CD4-positive, alpha-beta T cell treated with Interleukin-2 at 100 ng/mL for 4 hours (primary cell): ENCODE measurements at places on chromosomes 6 and 20.

DNA sequence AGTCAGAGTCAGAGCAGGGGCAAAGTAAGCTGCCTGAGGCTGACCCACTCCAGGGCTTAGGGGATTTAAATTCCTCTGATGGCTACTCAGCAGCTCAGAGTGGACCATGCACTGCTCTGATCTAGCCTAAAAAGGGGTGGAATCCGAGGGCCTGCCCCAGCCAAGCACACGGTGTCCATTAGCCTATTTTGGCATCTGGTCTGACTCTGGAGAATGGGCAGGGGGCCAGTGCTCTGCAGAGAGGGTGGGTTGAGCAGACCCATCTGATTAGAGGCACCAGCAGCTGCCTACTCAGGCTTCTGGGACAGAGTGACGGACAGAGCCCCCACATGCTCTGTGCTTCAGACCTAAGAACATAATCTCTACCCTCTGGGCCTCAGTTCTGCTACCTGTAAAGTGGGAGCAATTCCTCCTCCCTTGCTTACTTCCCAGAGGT is 25.9 kb upstream of the TGM2 start:
- no peak for DNase-seq

DNA sequence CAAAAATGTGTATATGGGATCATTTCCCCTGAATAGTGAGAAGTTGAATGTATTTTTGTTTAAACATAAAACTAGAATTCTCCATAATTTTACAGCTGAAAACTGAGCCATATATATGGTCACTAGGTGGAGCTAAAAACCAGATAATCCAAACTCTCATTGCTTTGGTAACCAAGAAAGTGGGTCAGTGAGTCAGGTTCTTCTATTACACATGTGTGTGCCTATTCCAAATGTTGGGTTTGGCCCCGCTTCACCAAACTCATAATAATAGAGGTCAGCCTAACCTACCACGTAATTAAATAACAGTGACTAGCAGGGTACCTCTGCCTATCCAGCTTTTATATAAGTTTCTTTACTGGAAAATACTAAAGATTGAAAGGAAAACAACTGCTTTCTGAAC is 19.3 kb upstream of the RNGTT start:
- DNase-seq: peak; percentile 78

GRCh38 chr6:142349215-142349823 is 47.5 kb downstream of the ADGRG6 start:
- DNase-seq: no peak

DNA sequence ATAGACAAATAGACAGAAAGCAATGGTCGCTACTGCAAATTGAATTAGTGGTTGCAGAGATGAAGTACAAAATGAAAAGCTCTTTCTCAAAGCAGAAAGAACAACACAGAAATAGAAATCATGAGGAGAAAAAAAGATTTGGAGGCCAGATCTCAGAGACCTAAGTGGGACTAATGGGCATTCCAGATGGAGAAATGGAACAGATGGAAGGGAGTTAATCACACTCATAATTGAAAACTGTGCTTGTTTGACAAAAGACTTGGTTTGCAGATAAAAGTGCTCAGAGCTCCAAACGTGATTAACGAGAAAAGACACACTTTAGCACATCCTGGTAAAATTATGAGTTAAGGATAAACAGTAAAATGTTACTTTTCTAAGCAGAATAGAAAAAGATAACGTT is 58.1 kb upstream of the SNRPB2 start:
- no peak for DNase-seq

- no peak for DNase-seq
These were observed 105.6 kb downstream of the ZDHHC14 start for GRCh38 chr6:157486572-157486971.

DNA sequence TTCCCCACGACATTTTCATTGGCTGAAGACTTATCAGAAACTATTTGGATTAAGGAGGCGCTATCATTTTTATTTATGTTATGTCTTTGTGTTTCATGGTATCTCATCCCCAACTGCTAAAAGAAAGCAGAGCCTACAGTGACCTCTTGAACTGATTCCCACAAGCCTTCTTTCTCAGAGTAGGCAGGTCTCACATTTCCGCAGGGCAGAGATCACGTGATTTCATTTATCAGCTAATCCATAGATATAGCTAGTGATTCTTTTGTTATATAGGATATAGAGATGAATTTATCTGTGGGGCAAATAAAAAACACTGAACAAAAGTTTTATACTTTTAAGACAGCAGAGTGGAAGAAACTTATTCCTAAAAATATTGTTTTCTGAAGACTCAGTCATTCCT is 25.0 kb upstream of the POPDC3 start:
- DNase-seq: no peak

DNA sequence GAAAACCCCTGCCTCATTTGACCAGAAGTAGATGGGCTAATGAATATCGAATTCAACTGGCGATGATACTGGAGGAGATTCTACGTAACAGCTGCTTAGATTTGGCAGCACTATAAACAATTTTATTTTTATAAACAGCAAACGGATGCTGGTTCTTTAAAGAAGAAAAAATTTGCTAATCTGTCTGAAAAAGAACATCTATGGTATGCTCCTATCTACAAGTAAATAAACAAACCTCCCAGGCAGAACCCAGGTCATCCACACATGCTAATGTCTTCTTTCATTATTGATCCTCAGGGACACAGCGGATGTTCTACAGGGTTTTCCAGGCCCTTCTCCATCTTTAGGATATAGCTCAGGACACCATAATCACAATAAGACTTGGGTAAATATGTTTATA is 291.3 kb downstream of the ALDH8A1 start:
- DNase-seq: no peak

DNA sequence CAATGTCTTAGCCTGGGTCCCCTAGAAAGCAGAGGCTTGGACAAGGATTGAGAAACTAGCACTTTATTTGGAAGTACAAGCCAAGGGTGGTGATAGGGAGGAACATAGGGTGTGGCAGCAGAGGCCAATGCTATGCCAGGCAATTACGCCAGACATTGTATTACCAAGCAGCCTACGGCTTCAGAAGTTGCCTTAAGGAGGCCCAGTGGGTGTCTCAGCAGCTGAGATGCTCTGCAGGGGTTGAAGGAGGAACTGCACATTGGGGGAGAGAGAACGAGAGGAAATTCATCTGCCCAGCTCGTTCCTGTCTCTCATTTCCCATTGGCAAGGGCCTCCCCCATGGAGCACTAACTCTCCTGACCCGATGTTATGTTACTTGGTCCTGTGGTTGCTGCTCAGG is 859 bp downstream of the C20orf202 start:
- DNase-seq: no peak

- no peak for DNase-seq
These were observed 35.4 kb downstream of the CYP24A1 start for GRCh38 chr20:54138427-54138826.

DNA sequence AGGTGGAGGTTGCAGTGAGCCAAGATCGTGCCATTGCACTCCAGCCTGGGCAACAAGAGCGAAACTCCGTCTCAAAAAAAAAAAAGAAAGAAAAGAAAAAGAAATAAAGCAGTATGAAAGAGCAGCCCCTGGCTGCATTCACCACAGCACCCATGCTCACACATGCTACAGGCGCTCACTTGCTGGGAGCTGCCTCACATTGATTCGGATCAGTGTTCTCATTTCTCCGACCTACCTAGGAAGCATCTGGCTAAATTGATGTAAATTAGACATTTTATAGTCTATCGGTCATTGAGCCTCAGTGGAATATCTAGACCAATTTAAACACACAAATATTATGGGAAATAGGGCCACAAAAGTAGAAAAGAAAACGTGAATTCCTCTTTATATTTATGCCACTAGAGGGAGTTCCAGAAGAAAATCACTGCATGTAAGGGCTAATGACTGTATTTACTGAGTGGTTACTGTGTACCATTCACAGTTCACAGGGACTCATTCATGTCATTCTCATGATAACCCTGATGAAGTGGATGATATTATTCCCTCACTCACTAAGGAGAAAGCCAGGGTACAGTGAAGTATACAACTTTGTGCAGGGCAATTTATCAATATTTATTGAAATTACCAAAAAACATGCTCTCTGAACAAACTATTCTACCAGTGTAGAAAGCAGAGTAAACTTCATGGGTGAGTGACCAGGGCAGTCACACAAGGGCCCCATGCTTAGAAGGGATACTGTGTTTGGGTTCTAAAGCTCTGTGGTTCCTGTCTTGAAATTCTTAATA is 5.3 kb upstream of the MOG start:
- peak; percentile 60 for DNase-seq

- no peak for DNase-seq
These were observed 98.1 kb downstream of the RALGAPA2 start for GRCh38 chr20:20614391-20614790.

GRCh38 chr6:3719462-3720308 is 31.8 kb downstream of the PXDC1 start:
- no peak for DNase-seq
